ENCODE measurements at places on chromosomes 12 and 14.

GRCh38 chr12:33663000-33663654 lies 223.5 kb upstream of the SYT10 start:
- no peak for DNase-seq

DNA sequence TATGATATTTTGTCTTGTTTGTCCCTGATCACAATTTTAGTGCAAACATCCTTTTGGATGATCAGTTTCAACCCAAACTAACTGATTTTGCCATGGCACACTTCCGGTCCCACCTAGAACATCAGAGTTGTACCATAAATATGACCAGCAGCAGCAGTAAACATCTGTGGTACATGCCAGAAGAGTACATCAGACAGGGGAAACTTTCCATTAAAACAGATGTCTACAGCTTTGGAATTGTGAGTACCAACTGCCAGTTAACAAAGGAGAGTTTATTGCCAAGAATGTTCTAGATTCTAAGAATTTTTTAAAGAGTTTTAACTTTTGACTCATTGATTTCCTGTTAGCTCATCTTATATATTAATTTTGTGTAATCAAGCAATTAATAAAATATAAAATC lies 55.4 kb downstream of the IRAK3 start:
- DNase-seq: no peak

GRCh38 chr12:127539226-127539858 lies 727.6 kb upstream of the TMEM132C start:
- DNase-seq: no peak

- no peak for DNase-seq
Observed at GRCh38 chr14:88493392-88494185, 61.2 kb downstream of the PTPN21 start.

GRCh38 chr14:94465042-94465441 lies 11.0 kb downstream of the SERPINA9 start:
- DNase-seq: no peak

GRCh38 chr12:99959549-99960170 lies 25.1 kb downstream of the ANKS1B start:
- no peak for DNase-seq

- DNase-seq: no peak
Observed at GRCh38 chr14:100031506-100032281, 33.5 kb upstream of the EVL start.

DNA sequence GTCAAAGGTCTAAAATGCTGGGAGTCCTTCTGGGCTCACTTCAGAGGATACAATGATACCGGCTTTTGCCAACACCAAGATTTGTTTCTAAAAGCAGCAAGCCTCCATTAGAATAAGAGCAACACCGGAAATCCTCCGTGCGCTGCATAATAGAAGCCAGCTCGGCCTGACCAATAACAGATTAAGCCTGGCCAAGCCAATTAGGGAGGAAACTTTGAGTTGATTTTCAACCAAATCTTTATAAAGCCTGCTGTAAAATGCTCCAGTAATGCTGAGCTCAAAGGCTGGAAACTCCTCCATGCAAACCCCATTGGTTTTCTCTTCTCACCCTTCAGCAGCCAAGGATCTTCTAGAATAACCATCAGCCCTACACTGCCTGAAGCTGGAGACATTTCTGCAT lies 150.1 kb downstream of the NTF3 start:
- no peak for DNase-seq

DNA sequence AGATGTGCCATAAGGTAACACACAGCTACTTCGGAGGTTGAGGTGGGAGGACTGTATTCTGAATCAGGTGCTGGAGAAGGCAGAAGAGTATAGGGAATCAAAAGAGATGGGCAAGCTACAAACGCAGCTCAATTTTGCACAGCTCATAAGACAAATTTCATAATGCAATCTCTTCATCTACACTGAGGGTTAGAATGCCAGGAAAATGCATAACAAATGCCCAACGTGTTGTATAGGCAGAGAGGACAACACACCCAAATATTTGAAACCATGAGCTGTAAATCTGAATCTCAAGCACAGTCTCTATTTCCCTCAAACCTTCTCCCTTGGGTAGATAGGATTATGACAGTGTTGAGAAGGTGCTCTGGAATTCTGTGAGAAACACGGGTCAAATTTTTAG lies 263.1 kb upstream of the FOXN3 start:
- DNase-seq: no peak

All from central memory CD8-positive, alpha-beta T cell (primary cell).